ENCODE measurements at places on chromosomes 3 and 15.

- no peak for DNase-seq
These were observed at the start of gene CHRD for GRCh38 chr3:184379358-184380184. TSS of gene CHRD (plus strand) at chr3:184380054. CDS start at chr3:184380319, 265 bp downstream.

DNA sequence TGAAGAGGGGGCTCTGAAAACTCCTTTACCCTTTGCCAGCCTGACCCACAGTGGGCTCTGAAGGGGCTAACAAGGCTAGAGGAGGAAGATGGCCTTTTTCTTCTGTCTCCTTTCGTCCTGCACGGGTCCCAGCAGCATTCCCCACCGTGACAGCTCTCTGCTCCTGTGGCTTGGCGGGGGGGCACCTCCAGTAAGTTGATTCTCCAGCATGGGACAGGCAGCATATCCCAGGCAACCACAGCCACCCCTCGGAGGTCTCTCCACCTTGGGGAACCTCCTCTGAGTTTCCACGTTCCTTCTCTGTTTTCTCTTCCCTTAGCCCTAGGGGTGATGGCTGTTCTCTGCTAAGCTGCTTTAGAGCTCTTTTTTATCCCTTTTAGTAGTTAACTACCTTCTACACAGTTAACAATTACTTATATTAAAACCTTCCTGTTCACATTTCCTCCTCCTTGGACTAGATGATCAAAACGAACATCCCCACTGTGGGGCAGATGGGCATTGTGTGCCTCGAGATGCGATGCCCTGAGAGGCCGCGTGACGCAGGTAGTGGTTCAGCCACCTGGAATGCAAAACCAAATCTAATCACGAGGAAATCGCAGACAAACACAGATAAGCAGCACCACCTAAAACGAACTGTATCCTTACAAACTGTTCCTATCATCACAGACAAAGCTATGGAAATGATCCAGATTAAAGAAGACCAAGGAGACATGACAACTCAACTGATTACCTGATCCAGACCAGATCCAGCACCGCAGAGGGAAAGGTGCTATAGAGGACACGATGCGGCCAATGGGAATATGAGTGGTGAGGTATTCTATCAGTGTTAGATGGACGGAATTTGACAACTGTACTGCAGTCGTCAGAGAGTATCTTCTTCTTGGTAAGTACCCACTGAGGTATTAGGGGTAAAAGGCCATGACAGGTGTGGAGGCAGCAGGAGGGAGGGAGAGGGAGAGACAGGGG lies 27.7 kb downstream of the TSPAN3 start:
- no peak for DNase-seq

DNA sequence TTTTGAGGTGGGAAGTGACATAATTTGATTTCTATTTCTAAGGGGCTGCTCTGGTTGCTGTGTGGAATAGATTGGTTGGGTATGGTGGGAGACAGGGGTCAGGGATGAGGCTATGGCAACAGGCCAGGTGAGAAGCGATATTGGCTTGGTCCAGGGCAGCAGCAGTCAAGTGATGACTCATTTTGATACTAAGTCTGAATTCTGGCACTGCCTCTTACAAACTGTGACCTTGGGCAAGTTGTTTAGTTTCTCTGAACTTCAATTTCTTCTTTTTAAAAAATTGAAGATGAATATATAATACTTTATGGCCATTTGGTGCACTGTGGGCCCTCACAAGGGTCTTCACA lies 40.4 kb upstream of the CLSTN2 start:
- DNase-seq = no peak

DNA sequence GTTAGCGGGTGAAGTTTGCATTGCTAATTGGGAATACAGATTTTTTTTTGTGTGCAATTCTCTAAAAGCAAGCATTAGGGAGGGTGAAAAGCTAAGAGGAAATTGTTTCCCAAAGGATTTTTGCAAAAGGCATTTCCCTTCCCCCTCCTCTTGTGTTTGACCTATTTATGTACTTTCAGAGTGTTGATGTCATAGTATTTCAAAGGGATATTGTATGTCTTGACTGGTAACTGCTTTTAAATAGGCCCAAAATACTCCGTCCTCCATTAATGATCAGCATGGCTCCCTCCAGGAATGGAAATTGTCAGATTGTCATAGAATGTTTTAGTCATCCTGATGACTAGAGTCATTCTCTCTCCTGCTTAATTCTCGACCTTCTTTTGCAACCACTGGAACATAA lies 32.4 kb downstream of the TRIM71 start:
- no peak for DNase-seq

DNA sequence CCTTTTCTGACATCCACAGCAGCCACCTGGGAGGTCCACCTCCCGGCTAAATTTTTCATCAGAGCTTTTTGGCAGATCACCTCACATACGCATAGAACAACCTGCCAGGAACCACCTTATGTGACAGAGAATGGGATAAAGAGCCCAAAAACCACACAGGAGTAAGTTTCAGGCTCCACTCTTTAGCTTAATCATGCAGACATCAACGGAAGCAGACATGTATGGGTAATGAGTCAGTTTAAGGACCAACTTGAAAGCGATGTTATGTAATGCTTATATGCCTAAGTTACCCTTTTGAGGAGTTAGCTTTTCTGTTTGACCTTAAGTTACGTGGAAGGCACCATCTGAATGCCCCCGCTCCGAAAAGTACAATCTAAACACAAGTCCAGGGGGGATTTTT lies 183.3 kb upstream of the BHLHE40 start:
- no peak for DNase-seq

Measured in SW480 (cell line).